ENCODE measurements at places on chromosomes 1 and 21. TPM values are rescaled to one million over a fixed set of nuclear protein-coding genes. Genes with fewer than 3 reads are reported as not detected.

GRCh38 chr1:58931756-58932155 is 147.9 kb upstream of the JUN start:
- DNase-seq = no peak

DNA sequence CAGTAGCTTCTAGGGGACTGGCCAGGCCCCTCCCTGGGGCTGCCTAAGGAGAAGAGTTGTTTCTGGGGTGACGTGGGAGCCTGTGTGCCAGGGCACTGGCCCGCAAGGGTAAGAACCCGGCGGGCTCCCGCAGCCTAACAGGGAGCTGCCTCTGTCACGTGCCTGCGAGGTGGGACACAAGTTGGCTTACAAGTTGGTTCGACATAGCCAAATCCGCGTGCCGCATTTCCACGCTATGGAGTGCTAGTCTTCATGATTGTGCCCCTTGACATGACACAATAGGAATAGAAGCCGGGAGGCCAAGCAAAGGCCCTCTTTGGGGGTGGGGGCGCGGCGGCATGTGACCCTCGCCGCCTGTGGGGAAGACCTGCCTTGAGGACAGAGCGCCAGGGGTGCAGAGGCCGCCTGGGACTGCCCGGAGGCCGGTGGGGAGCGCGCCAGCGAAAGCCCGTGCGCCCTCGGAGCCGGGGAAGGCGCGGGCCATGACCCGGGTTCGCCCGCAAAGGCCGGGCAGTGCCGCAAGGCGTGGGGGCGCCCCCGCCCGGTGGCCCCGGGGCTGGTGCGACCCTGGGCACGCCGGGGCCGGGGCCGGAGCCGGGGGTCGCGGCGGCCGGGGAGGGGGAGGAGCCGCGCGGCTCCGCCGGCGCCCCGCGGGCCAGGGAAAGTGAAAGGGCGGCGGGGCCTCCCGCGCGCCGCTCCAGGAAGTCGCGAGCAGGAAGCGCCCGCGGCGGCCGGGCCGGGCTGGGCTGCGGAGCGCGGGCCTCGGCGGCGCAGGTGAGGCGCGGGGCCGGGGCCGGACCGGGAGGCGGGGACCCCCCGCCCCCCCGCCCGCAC is at the start of gene SLC37A1:
SLC37A1 (plus strand) TSS at position 702 of the 834 bp plus-strand sequence. CDS start 4,603 bp downstream, outside the sequence.
- DNase-seq = peak; percentile 26

GRCh38 chr1:222090103-222090502 is 348.2 kb upstream of the DUSP10 start:
- DNase-seq = no peak

Gene OR14I1
- not detected for total RNA-seq

Gene SSX2IP
- total RNA-seq = 8.7 TPM

Measured in activated T-cell treated with anti-CD3 and anti-CD28 coated beads, Interleukin-2, amount 50 U/mL, for 4 hours (primary cell).